ENCODE measurements at places on chromosomes 4 and X. TPM values are rescaled to one million over a fixed set of nuclear protein-coding genes. Genes with fewer than 3 reads are reported as not detected.

GRCh38 chr4:93409035-93409434 lies 419.5 kb upstream of the ATOH1 start:
- no peak for DNase-seq

- DNase-seq = no peak
These were observed 640.0 kb upstream of the BOD1L1 start for GRCh38 chr4:14267373-14268060.

GRCh38 chrX:56232221-56233082 lies at the start of gene KLF8:
KLF8 (plus strand) TSS chrX:56232356; CDS start chrX:56233335, 979 bp downstream.
- peak; percentile 25 for DNase-seq

GRCh38 chrX:139930916-139931645 lies 1.8 kb downstream of the ATP11C start:
- peak; percentile 1 for DNase-seq

- DNase-seq = no peak
These were observed 32.8 kb downstream of the FHDC1 start for GRCh38 chr4:152968806-152969394.

DNA sequence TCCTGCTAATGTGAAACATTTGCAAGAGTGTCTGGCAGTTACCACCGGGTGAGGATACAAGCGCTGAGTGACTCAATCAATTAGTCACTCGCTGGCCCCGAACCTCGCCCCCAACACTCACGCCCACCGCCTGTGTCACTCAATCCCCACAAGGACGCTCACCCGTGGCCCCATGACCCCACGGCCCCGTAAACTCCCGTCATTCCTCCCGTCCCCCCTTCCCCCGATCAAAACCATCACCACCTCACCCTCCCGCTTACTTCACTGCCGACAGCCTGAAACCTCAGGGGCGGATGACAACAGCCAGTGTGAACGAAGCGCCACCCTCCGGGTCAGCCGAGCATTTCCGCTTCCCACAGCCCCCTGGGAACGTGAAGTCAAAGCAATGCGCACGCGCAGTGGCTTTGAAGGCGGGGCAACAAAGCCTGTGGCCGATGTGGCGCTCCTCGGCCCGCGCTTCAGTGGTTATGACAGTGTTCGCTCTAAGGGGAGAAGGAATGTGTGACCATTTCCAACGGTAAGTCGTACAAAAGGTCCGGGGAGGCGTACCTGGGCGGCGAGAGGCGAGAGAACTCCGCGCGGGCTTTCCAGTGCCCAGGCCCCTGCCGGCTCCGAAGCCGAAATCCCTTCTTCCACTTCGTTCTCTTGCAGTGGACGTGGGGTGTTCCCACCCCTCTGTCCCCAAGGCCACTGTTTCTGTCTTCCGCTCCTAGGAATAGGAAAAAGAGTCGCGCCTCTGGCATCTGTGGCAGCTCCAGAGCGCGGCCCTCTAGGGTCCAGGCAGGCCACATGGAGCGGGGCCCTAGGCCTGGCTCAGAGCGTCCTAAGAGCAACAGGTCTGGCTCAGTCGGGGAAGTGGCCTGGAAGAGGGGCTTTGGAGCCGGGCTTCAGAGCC lies at the start of gene ZNF674:
Gene ZNF674 (minus strand): TSS at position 311 of the 895 bp plus-strand sequence. CDS start 3,334 bp downstream, outside the sequence.
- peak; percentile 90 for DNase-seq

DNA sequence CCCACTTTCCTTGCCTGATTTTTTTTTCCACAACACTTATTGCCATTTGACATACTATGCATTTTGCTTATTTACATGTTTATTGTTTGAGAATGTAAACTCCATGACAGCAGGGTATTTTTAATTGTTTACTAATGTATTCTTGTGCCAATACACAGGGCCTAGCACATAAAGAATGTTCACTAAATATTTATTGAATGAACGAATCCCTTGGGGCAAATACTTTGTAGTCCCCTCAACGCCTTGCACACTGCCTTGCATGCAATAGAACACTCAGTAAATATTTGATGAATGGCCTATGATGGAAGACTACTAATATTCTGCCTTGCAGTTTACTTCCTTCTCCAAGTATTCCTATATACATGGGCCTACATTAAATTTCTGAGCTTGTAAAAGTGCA lies 1.4 kb upstream of the PRPS1 start:
- DNase-seq = no peak

DNA sequence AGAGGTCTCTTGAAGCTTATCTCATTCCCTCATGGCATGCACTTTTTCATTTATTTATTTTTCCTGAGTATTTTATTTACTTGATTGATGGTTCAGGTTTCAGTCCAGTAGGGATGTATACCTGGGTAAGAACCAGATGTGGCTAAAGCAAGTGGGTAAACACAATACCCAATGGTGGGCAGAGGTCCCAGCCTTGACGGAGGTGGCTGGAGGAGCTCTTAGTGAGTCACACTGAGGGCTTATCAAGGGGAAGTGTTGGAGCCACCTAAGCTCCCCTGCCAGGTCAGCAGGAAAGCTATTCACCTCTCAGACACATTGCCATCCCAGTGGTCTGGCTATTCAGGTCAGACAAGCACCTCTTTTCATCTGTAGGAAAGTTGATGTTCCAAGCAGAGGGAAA lies 236.2 kb upstream of the MAGEB16 start:
- DNase-seq = no peak

DNA sequence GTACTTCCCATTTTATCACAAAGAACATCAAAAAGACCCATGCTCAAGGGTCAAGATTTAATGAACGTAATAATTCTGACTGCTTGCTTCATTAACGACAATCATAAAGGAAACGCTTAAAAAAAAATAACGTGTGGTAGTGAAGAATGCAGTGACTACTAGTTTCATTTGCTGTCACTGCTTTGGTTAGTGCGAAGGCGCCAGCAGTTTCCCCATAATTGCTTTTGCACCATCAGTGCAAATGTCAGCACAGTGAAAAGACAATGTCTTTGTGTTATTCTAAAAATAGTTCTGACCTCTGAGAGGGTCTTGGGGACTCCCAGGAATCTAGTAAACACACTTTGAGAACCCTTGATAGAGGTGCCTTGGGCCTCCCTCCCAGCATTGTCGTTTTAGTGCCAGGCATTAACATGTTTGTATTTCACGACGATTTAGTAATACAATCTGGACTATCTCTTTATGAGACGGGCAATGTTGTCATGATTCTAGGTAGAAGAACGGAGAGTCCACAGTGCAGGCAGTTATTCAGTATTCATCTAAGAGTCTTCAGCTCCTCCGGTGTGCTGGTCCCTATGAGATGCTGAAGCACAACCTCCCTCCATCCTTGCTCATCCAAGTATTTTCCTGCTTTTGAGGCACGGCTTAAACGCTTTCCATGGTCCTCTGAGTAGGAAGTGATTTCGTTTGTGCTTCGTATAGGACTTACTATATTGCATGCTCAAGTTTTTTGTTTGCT lies 71.0 kb downstream of the AFF1 start:
- peak; percentile 28 for DNase-seq

GRCh38 chrX:56853436-56853835 lies 124.4 kb downstream of the NBDY start:
- no peak for DNase-seq

GRCh38 chr4:81179326-81179725 lies 35.7 kb downstream of the PRKG2 start:
- no peak for DNase-seq

DNA sequence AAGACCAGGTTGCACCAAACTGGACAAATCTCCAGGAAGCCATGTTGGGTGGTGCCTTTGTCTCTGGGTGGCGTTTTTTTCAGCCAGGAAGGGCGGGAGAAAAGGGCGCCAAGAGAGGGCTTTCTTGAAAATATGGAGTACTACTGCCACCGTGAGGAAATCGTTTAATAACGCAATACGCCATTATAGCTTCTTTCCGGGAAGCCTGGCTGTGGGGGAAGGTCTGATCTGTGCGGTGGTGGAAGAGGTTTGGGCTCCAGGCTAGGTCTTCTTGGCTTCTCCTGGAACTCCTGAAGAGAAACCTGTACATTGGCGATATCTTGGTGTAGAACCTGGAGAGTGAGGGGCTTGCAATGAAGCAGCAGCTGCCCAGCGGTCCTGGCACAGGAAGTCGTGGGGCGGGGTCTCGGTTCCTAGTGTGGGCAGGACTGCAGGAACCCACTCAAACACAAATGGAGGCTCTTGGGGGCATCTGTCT lies 202.7 kb downstream of the OR13H1 start:
- DNase-seq = no peak

DNA sequence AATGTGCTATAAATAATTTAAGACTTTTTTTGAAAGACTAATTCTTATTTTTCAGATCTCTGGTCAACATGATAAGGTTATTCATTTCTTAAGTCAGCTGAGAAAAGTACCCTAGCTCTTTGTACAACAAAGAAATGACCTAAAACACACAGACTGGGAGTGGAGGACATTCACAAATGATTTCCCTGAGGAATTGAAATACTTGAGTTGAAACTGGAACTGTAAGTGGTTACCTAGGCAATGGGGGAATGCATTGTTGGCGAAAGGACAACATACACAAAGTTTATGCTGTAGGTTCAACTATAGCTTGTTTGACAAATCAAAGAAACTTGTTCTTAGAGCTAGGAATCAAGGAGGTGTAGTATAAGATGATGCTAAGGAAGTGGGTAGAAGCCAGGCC lies 915.5 kb downstream of the FAT4 start:
- no peak for DNase-seq

- DNase-seq = no peak
These were observed 312.5 kb upstream of the HS3ST1 start for GRCh38 chr4:11741190-11741652.

- DNase-seq = no peak
These were observed 39.6 kb downstream of the SCD5 start for GRCh38 chr4:82758701-82759685.

S100P gene
- total RNA-seq = 1.9 TPM

C4orf33 gene
- total RNA-seq = 7.2 TPM

NWD2 gene
- total RNA-seq = not detected

FAM200B gene
- 5.5 TPM for total RNA-seq

NHSL2 gene
- 0.36 TPM for total RNA-seq

SMIM9 gene
- total RNA-seq = not detected

ARHGAP4 gene
- 128 TPM for total RNA-seq

PAGE1 gene
- total RNA-seq = not detected

ATP5ME gene
- total RNA-seq = 217 TPM

Measured in activated T-helper 1 cell treated with anti-CD3 and anti-CD28 coated beads, Interleukin-12 subunit alpha, Interleukin-12 subunit beta, Interleukin-2, Interleukin-4 antibody, amounts not matched to agents 30 ng/mL and 10 ng/mL and 1 ng/mL, durations not matched to agents 14 hours and 24 hours and 36 hours (primary cell).